A549 treated with DMSO at 1 μM for 4 hours (cell line): ENCODE measurements at places on chromosomes 2 and 18. TPM values are rescaled to one million over a fixed set of nuclear protein-coding genes. Genes with fewer than 3 reads are reported as not detected.

PSMA8 gene
- total RNA-seq = not detected in 5 replicates

TPGS2 gene
- total RNA-seq = 83.5 to 94.0 TPM (median 86.2 TPM) in 5 replicates

PLA2R1 gene
- total RNA-seq = 1.8 to 3.8 TPM (median 2.5 TPM) in 5 replicates

CCDC148 gene
- total RNA-seq = 0.13 to 0.55 TPM (median 0.38 TPM) in 5 replicates
